ENCODE measurements at places on chromosomes 3 and 15. TPM values are rescaled to one million over a fixed set of nuclear protein-coding genes. Genes with fewer than 3 reads are reported as not detected.
A peak's percentile ranks its signal among the peaks of the same experiment; 100 is the strongest.

Gene TMEM108
- 0.07 TPM for total RNA-seq

Gene ISLR2
- not detected for total RNA-seq

DNA sequence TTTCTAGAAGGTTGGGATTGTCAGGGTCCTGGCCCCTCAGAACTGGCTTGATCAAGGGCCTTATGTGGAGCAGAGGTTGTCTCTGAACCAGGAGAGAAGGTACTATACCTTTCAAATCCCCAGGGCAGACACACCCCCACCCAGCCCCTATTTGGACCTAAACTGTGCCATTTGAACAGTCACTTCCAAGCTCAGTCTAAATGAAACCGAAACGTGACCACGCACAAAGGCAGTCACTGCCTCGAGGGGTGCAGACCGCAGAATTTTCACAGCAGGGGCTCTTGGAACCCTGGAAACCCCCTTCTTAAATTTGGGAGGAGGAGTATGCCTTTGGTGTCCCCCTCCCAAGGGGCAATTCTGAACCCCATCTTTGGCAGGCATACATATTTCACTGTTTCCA, 53.7 kb downstream of the GRIP2 start:
- DNase-seq: no peak

Gene LTK
- not detected for total RNA-seq

GRCh38 chr3:23845326-23846216, 39.8 kb downstream of the UBE2E1 start:
- peak; percentile 17 for DNase-seq

DNA sequence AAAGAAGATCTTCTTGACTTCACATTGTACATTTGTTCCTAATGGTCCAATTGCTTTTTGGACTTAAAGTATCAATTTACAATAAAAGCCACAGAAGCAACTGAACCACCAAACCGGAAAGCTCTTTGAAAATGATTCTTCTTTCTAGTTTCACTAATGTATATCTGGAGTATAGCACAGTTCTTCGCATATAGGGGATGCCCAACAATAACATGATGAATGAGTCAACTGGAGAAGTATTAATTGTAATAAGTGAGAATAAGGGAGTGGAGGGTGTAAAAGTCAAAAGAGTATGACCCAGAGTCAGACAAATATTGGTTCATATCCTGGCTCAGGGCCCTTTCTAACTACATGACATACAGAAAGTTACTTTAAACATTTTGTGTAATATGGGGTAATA, 425.2 kb downstream of the ZBTB20 start:
- DNase-seq: no peak

Gene TLR9
- total RNA-seq: not detected

Gene IQCH
- 2.6 TPM for total RNA-seq

DNA sequence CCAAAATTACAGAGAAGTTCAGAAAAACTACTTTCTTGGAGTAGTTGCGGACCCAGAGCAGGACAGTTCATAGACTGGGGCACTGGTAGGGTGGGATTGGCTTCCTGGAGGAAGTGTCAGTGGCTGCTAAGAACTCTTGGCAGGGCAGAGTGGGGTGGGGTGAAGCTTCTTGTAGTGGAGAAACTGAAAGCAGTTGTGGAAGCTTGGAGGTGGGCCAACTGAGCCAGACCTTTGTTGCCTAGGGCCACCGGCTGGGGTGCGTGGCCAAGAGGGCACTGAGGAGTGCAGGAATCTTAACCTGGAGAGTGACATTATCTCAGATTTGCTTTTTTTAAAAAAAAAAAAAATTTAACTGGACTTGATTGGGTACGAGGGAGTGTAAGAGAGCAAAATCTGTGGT, 3.1 kb downstream of the KAT2B start:
- DNase-seq: no peak

DNA sequence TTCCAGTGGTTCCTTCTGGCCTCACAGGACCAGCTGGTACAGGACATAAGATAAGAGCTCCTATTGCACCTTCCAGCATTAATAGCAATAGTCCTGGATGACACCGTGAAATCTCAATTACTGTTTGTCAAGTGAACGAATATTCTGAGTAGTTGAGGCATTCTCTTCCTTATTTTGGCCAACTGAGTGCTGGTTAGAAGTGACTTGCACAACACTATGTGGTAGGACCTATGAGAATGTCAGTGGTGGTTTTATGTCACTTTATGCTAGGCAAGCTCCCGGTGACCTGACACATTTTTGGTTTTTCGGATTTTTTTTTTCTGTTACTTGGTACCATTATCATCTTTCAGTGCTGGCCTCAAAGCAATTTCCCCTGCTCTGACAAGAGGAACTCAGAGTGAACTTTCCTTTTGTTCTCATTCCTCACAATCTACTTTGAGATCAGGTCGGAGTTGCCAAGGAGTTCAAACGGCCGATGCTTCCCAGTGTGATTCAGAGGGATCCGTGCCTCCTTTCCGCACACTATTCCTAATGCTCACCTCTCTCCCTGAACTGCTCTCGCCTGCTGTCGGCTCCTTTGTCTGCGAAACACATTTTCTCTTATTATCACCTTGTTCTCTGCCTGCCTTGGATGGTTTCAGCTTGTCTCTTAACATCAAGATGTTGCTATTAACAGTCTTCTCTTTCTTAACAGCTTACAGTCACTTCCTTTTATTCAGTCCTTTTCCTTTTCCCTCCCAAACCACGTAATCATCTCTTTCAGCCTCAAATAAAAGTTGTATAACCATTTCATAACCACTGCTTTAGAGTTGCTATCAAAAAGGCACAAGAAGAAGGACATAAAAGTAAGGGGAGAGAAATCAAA, 35.8 kb downstream of the QTRT2 start:
- no peak for DNase-seq

DNA sequence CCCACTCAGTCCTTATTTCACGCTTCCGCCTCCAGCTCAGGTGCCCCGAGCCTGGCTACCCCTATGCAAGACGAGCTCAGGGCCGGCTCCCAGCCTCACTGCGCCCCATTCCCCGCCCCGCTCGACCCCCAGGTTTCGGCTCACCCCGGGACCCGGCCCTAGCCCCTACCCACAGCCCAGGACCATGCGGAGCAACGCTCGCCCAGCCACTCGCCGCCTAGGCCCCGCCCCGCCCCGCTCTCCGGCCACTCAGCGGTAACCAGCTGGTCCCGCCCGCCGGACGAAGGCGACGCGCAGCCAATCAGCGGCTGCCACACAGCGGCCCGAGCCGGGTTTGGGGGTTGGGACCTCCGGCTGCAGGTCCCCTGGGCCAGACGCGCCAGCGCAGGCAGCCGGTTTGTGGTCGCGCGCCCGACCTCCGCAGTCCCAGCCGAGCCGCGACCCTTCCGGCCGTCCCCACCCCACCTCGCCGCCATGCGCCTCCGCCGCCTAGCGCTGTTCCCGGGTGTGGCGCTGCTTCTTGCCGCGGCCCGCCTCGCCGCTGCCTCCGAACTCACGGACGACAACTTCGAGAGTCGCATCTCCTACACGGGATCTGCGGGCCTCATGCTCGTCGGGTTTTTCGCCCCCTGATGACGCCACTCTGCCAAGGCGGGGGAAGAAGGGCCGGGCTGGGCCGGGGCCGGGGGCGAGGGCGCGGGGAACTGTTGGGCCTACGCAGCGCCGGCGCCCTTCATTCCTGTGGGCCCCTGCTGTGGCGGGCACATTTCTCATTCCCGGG, at the start of gene CATSPER2:
TSS of gene CATSPER2 (minus strand) at position 196 of the 781 bp plus-strand sequence. CDS start 783 bp downstream, outside the sequence.
- DNase-seq: no peak

- DNase-seq: no peak
Measured at GRCh38 chr3:52119099-52119498, 35.1 kb downstream of the POC1A start.

Gene ADAMTSL3
- not detected for total RNA-seq

Gene KNL1
- total RNA-seq: 32.8 TPM

Gene IFT122
- total RNA-seq: 10.6 TPM

DNA sequence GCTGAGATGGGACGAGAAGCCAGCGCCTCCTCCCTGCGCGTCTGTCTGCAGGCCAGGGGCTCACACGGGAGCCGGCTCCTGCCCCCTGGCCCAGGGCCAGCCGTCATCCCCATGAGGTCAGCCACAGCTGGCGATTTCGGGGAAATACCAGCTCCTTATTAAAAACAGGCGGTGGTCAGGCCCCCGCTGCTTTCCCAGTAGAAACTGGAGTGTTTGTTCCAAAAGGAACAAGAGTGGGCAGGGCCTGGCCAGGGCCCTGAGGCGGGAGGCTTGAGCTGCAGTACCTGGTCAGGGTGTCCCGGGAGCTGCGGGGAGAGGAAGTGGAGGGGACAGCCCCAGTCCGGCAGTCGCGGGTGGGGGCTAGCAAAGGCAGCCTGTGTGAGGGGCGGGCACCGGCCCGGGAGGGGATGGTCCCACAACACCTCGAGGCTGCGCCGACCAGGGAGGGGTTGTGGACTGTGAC, 17.8 kb downstream of the MYL3 start:
- no peak for DNase-seq

DNA sequence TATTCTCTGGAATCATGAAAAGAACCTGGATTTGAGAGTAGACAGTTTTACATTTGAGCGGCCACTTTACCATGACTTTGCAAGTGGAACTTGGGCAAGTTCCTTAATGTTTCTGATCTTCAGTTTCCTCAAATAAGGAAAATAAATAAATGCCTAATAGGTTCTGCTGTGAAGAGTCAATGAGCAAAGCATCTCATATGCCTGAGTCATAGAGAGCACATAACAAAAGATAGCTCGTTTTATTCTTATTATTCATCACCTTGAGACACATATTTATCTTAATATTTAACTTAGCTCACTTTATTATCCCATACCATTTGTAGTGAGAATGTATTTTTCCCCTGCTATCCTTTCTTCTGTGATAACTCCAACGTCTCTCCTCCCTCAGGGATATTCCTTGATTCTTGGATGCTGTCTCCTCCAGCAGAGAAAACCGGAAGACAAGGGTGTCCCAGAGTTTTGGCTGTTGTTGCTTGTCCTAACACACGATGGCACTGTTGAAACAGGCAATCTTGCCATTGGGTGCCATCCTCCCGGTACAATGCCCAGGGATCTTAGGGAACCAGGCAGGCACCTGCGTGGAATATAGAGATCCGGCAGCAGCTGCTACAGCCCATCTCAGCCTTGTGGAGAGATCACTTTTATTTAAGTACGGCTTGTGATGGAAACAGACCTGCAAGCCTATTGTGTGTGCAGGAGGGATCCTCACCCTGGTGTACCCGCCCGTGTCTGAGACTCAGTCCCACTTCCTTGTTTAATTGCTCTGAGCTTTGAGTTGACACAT, 33.3 kb upstream of the VPS33B start:
- DNase-seq: peak; percentile 68

DNA sequence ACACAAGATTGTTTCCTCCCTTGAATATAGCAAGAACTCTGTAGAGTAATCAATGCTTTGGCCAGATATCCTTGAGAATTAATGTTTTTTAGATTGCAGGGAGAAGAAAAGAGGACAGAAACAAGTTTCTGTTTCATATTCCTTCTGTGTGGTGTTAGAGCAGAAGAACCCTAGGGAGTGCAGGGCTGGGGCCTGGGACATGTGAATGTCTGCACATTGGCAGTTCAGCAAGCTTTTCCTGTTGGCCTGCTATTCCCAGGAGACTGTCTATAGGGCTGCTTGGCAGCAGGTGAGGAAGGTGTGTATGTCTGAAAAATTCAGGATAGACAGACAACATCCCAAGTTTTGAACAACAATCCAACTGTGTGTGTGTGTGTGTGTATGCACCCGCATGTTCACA, 13.6 kb upstream of the CNBP start:
- DNase-seq: no peak

- no peak for DNase-seq
Measured at GRCh38 chr3:146611096-146611495, 6.0 kb upstream of the PLSCR5 start.

GRCh38 chr3:4771243-4771642, 208.0 kb upstream of the BHLHE40 start:
- no peak for DNase-seq

Gene AGBL1
- not detected for total RNA-seq

Gene AAGAB
- 52.0 TPM for total RNA-seq

DNA sequence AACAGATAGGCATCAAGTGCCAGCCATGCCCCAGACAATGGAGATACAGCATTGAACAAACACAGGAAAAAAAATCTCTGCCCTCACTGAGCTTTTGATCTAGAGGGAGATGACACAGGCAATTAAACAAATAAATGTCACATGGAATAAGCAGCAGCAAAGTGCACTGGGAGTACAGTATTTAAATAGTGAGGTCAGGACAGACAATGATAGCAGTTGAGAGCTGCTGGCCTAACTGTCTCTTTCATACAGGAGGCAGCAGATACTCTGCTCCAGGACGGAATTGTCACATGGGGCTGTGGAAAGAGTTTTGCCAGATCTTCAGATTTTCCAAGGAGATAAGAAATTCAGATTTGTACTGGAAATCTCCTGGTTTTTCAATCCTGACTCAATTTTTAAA, 241.3 kb downstream of the THRB start:
- DNase-seq: no peak
